Gastroesophageal sphincter (tissue), 4 donors: ENCODE measurements at places on chromosomes 5 and 9. TPM values are rescaled to one million over a fixed set of nuclear protein-coding genes. Genes with fewer than 3 reads are reported as not detected.

GRCh38 chr5:137201876-137202275, 297.2 kb downstream of the SPOCK1 start:
- H3K27me3 ChIP-seq = no peaks in the 10 kb centered on the region
- ATAC-seq = peak; percentile 92
- no peaks in the 10 kb centered on the region for H3K4me1 ChIP-seq
- no peaks in the 10 kb centered on the region for H3K36me3 ChIP-seq
- no peak overlapping the region for H3K27ac ChIP-seq
- no peak overlapping the region for H3K4me3 ChIP-seq

DNA sequence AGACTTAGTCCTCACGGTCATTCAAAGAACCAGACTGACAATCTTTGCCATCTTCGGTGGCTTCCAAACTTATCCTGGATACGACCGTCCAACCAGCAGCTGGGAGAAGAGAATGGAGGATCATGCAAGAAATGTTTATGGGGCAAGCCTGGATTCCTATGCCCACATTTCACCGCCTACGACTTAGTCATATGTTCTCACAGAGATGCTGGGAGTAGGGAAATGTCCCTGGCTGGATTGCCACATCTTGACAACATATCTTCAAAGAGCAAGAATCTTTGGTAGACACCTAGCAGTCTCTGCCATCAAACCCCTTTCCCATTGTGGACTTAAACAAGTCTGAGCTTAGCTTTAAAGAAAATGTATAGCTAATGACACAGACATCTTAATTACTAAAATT, 5.0 kb downstream of the MED7 start:
- no peaks in the 10 kb centered on the region for H3K27me3 ChIP-seq
- no peak overlapping the region for H3K27ac ChIP-seq
- no peaks in the 10 kb centered on the region for H3K4me1 ChIP-seq

DNA sequence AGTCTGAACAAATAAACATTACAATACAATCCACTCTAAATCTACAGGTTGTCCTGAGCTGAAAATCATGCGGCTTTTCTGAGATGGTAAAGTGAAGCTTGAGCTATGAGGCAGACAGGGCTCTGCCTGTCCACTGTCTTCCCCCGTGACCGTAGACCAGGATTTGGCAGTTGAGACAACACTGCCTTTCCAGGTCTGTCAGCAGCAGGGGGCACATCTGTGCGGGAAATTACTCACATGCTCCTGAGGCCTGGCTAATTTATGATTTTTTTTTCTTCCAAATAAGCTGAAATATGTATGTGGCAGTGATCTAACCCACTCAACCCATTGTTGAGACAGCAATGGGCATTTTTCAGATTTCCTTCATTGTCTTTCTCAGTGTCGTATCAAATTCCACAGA, 307.9 kb downstream of the FBXL7 start:
- H3K4me3 ChIP-seq = no peak overlapping the region
- H3K36me3 ChIP-seq = no peaks in the 10 kb centered on the region
- ATAC-seq = no peak
- H3K27ac ChIP-seq = no peak overlapping the region

- H3K36me3 ChIP-seq = peaks cover 60% of the 10 kb centered on the region
- no peaks in the 10 kb centered on the region for H3K27me3 ChIP-seq
- H3K4me1 ChIP-seq = peaks cover 13% of the 10 kb centered on the region
- H3K27ac ChIP-seq = no peak overlapping the region
- H3K4me3 ChIP-seq = no peak overlapping the region
Observed at GRCh38 chr5:177142098-177142611, 8.6 kb downstream of the NSD1 start.

GRCh38 chr9:89642789-89643188, 38.0 kb downstream of the GADD45G start:
- no peaks in the 10 kb centered on the region for H3K27me3 ChIP-seq
- ATAC-seq = no peak
- H3K4me1 ChIP-seq = no peaks in the 10 kb centered on the region
- H3K36me3 ChIP-seq = no peaks in the 10 kb centered on the region

- peaks cover 47% of the 10 kb centered on the region for H3K36me3 ChIP-seq
- no peak overlapping the region for H3K4me3 ChIP-seq
- no peaks in the 10 kb centered on the region for H3K27me3 ChIP-seq
- H3K27ac ChIP-seq = no peak overlapping the region
- ATAC-seq = no peak
- no peaks in the 10 kb centered on the region for H3K4me1 ChIP-seq
Observed at GRCh38 chr5:16679863-16680262, 63.1 kb upstream of the RETREG1 start.

The SPTAN1 gene
- 288 TPM for total RNA-seq

The TMEM252 gene
- not detected for total RNA-seq

The COL23A1 gene
- 1.5 TPM for total RNA-seq

The KIF4B gene
- under 0.01 TPM for total RNA-seq
